ENCODE measurements at places on chromosomes 7 and 10.
A peak's percentile ranks its signal among the peaks of the same experiment; 100 is the strongest.

DNA sequence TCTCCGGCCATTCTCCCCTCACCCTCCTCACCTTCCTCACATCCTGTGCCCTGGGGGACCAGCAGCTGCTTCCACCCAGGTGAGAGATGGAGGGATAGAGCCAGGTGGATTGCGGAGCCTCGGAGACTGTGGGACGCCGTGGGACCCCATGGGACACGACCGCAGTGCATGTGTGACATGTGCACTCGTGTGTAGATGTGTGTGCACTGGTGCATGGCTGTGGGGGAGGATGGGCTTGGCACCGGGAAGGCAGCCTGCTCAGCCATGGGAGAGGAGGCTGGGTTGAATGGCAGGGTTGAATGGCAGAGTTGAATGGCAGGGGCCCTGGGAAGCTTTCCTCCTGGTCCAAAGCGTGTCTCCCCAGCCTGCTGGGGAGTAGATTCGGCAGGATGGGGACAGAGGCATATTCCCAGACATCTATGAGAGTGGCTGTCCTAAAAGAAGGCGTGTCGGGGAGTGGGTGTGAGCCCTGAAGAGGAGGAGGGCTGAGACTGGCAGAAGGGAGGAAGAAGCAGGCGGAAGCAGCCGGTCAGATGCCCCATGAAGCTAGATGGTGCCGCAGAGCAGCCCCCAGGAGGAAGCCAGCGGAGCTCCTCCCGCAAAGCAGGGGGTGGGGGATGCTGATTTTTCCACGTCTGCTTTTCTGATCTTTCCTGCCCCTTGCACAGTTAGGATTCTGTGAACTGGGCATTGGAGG lies 815 bp downstream of the GIMAP8 start:
- DNase-seq, result peak; percentile 76
- no peaks in the 10 kb centered on the region for H3K36me3 ChIP-seq
- H3K27ac ChIP-seq, result no peak overlapping the region
- H3K27me3 ChIP-seq, result no peaks in the 10 kb centered on the region
- peak overlapping the region; percentile 77 for H3K4me3 ChIP-seq
- H3K4me1 ChIP-seq, result peaks cover 46% of the 10 kb centered on the region

DNA sequence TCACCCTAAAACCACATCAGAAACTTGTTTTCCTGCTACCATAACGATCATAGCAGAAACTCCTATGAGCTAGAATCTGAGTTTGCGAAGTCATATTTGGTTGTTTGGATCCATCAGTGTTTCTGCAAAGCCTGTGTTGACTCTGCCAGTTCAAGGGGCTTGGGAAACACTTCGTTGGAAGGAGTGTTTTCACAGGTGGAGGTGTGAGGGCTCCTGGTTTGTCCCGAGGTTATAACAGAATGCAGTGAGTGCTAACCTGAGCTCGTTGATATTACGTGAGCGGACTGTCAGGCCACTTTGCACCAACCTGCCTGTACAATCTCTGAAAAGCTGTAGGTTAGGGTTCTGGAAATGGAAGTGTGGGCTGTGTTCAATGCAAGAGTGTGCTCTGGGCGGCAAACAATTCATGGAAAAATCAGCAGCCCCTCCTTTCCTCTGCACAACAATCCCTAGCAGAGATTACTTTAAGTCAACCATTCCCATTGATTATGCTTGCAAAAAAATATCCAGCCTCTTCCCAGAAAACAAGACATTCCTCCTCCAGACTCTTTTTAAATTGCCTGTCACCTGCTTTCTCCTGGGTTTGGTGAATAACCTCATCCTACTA lies 622.0 kb downstream of the TYW1 start:
- peaks cover 21% of the 10 kb centered on the region for H3K27me3 ChIP-seq
- no peaks in the 10 kb centered on the region for H3K4me1 ChIP-seq
- H3K4me3 ChIP-seq, result no peak overlapping the region
- H3K36me3 ChIP-seq, result no peaks in the 10 kb centered on the region
- no peak overlapping the region for H3K27ac ChIP-seq
- DNase-seq, result no peak

GRCh38 chr7:68866200-68866570 lies 732.1 kb upstream of the AUTS2 start:
- H3K27ac ChIP-seq, result no peak overlapping the region
- no peaks in the 10 kb centered on the region for H3K36me3 ChIP-seq
- DNase-seq, result no peak
- no peaks in the 10 kb centered on the region for H3K4me1 ChIP-seq
- H3K27me3 ChIP-seq, result no peaks in the 10 kb centered on the region
- H3K4me3 ChIP-seq, result no peak overlapping the region

GRCh38 chr7:8343556-8343955 lies 81.6 kb upstream of the ICA1 start:
- no peak for DNase-seq
- H3K36me3 ChIP-seq, result no peaks in the 10 kb centered on the region
- no peaks in the 10 kb centered on the region for H3K4me1 ChIP-seq
- H3K27me3 ChIP-seq, result no peaks in the 10 kb centered on the region
- no peak overlapping the region for H3K4me3 ChIP-seq

- H3K4me1 ChIP-seq, result no peaks in the 10 kb centered on the region
- no peak for DNase-seq
- no peak overlapping the region for H3K4me3 ChIP-seq
These were observed 42.5 kb upstream of the KCNMA1 start for GRCh38 chr10:77680065-77680464.

DNA sequence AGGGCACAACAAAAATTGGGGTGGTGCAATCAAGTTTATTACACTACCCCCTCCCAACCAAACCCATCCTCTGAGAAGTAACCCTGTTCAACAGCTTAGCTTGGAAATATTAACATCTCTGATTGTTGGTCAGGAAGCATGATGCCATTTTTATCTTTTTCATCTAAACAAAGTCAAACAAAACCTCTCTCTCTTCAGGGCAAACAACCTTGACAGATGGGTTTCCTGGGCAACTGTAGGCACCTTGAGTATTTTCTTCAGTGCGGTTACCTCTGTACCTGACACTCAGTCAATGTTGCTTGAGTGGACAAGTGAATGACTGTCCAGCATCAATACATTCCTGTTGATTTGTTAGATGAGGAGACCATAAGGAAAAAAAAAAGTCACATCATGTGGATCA lies 183.6 kb downstream of the NRP1 start:
- H3K27me3 ChIP-seq, result no peaks in the 10 kb centered on the region
- H3K4me1 ChIP-seq, result no peaks in the 10 kb centered on the region
- H3K36me3 ChIP-seq, result no peaks in the 10 kb centered on the region
- no peak for DNase-seq

DNA sequence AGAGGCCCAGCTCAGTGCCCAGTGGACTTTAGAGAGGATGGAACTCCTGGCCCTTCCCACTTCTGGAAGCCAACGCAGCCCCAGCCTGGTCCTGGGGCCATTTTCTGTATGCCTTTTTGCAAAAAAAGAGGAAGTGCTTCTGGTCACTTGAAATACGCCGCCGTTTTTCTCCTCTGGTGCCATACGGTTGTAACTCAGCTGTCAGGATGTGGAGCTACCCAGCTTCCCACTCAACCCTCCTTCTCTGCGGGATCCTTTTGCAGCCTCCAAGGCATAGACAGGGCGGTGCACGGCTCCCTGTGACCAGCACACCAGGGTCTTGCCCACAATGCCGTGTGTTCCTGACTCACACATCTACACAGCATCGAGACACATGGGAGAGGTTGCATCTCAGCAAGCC lies 369.6 kb downstream of the TCERG1L start:
- no peaks in the 10 kb centered on the region for H3K4me1 ChIP-seq
- H3K36me3 ChIP-seq, result no peaks in the 10 kb centered on the region
- H3K4me3 ChIP-seq, result no peak overlapping the region
- H3K27me3 ChIP-seq, result no peaks in the 10 kb centered on the region
- DNase-seq, result no peak

GRCh38 chr10:127715782-127716378 lies 21.1 kb upstream of the FOXI2 start:
- no peaks in the 10 kb centered on the region for H3K36me3 ChIP-seq
- H3K27me3 ChIP-seq, result no peaks in the 10 kb centered on the region
- H3K4me1 ChIP-seq, result no peaks in the 10 kb centered on the region
- peak; percentile 56 for DNase-seq
- no peak overlapping the region for H3K27ac ChIP-seq

DNA sequence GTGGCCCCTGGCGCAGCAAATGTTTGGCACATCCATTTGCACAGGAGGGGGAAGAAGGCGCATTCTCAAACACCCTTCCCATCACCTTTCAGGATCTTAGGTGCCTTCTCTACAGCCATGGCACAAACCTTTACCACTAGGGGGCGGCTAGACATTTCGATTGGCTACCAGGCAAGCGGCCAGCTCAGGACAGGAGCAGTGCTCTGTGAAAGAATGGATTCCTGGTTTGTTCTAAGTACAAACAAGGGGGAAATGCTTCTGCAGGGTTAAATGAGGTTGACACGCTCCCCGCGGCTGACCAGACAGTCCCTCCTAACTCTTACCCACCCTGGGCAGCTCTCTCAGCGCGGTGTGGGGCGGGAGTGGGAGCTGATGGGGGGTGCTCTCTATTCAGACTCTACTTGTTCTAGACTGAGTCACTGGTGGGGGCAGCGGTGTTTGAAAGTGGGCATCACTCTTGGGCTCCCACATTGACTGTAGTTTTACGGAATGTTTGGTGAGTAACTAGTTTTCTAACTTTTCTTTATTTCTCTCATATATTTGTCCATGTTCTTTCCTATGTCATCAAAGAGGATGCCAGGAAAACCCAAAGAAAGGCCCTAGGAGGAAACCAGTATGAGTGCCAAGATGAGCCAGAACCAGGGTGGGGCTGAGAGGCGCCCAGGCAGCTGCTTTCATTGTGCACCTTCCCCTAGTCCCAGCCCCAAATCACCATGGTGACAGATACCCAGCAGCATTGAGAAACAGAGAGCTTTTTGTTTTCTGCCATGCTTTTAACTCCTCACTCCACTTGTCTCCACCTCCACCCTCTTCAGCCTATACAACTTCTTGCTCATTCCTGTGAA lies 61.4 kb upstream of the GPR158 start:
- no peaks in the 10 kb centered on the region for H3K4me1 ChIP-seq
- H3K4me3 ChIP-seq, result no peak overlapping the region
- H3K27ac ChIP-seq, result no peak overlapping the region
- DNase-seq, result peak; percentile 53
- peaks cover 7% of the 10 kb centered on the region for H3K27me3 ChIP-seq

DNA sequence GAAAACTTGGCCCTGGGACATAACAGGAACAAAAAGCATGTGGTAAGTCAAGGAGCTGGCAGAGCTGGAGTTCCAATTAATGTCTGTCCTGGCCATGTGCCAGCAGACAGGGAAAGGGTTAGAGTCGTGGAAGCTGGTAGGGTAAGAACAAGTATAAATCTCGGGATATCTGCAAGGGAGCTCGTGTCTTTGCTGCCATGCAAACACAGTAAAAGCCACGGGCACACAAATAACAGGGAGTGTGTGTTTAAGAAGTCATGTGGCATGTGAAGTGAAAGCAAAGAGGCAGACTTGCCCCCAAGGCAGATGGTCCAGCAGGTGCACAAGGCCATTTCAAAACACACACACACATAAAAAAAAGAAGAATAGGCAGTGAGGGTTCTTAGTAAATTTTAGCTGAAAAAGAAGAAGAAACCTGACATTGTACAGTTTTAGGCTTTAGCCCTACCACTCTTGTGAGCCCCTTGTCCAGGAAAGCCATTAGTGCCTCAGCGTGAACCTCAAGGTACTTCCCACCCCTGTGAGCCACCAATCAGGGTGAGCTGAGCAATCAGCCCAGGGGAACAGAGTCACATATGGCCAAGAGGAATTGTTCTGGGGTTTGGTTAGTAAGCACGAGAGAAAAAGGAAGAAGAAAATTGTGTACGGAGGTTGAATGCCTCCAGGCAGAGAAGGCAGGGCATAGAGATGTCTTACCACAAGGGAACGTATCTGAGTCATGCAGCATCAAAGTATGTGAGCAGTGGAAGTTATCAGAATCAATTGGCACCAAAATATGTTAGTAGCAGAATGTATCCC lies 32.8 kb upstream of the ARHGAP12 start:
- no peak overlapping the region for H3K4me3 ChIP-seq
- no peak overlapping the region for H3K27ac ChIP-seq
- no peaks in the 10 kb centered on the region for H3K27me3 ChIP-seq
- peaks cover 20% of the 10 kb centered on the region for H3K4me1 ChIP-seq

DNA sequence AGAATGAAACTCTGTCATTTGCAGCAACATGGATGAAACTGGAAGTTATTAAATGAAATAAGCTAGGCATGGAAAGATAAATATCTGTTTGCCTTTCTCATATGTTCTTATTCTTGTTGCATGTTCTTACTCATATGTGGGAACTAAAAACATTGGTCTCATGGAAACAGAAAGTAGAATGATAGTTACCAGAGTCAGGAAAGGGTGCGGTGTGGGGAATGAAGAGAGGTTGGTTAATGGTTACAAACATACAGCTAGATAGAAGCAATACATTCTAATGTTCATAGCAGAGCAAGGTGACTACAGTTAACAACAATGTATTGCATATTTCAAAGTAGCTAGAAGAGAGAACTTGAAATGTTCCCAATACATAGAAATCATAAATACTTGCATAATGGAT lies 105.1 kb downstream of the FAM107B start:
- H3K27me3 ChIP-seq, result no peaks in the 10 kb centered on the region
- no peak overlapping the region for H3K27ac ChIP-seq
- no peaks in the 10 kb centered on the region for H3K36me3 ChIP-seq
- no peak overlapping the region for H3K4me3 ChIP-seq
- H3K4me1 ChIP-seq, result peaks cover 5% of the 10 kb centered on the region
